Foreskin keratinocyte (primary cell): ENCODE measurements at places on chromosomes 5 and 9. TPM values are rescaled to one million over a fixed set of nuclear protein-coding genes. Genes with fewer than 3 reads are reported as not detected.
A peak's percentile ranks its signal among the peaks of the same experiment; 100 is the strongest.

Gene LMNB1
- 20.2 and 29.6 TPM in 2 replicates for polyA plus RNA-seq

DNA sequence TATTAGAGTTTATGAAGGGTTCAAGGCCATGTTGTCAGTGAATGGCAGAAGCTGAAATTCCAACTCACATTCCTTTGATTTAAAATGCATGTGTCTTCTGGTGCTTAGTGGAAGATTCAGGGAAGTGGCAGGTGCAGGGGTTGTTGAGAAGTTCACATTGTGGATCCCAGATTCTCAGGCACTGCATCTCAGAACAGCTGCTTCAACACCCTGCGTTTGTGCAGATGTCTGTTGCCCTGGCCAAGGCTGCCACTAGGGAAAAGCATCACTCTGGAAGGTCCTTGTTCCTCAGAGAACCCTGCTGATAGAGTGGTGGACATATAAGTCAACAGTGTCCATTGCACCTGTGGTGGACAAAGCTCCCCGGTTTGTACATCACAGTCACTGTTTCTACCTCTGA lies 162.7 kb downstream of the PAPPA start:
- no peak for DNase-seq

- peak; percentile 34 for DNase-seq
Observed at GRCh38 chr5:98173334-98173733, 600.1 kb upstream of the RGMB start.

DNA sequence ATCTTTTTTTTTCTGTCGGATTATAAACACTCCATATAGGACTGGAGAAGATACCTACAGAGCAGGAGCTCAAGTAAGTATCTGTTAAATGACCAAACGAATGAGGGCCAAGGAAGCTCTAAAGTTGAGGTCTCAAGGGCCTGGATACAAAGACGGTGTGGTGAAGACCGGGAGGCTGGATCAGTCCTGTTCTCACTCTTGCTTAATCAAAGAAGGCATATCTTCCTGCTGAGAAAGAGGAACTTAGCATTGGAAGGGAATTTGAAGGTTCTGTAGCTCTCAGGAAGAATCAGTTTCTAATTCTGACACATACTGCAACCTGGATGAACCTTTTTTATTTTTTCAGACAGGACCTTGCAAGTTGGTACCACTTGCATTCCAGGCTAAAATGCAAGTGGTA lies 28.3 kb upstream of the PAX5 start:
- DNase-seq: no peak
